ENCODE measurements at places on chromosomes 2 and 18.

- peak; percentile 50 for DNase-seq
Observed at GRCh38 chr2:157468931-157469708, 25.2 kb upstream of the CYTIP start.

GRCh38 chr2:128803222-128803621 is 484.6 kb upstream of the HS6ST1 start:
- DNase-seq: no peak

- no peak for DNase-seq
Observed at GRCh38 chr2:168567836-168568235, 111.8 kb downstream of the CERS6 start.

DNA sequence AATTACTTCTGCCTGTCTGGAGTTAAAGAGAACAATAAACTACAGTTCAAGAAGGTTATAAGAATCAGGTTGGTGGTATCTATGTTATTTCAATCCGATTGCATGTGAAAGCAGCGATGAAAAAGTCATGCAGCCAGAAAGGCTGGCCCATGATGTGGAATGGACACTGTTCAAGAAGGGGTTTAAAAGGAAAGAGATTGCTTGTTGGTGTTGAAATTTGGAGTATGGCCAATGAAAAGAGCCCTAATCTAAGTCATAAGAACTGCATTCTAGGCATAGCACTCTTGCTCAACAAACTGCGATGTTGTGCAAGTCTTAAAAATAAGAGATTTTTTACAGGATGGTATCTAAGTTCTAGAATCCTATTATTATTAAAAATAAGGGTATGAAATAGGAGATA is 61.3 kb downstream of the EFEMP1 start:
- DNase-seq: peak; percentile 78

DNA sequence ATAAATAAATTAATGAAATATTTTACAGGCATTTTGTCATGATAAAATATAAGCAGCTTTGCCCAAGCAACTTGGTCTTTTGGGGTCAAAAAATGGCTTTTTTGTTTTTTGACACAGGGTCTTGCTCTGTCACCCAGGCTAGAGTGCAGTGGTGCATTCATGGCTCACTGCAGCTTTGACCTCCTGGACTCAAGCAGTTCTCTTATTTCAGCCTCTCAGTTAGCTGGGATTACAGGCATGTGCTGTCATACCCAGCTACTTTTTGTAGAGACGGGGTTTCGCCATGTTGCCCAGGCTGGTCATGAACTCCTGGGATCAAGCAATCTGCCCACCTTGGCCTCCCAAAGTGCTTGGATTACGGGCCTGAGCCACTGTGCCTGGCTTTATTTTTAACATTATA is 51.0 kb downstream of the ABI2 start:
- no peak for DNase-seq

GRCh38 chr2:172283476-172283875 is 143.9 kb upstream of the ITGA6 start:
- no peak for DNase-seq

DNA sequence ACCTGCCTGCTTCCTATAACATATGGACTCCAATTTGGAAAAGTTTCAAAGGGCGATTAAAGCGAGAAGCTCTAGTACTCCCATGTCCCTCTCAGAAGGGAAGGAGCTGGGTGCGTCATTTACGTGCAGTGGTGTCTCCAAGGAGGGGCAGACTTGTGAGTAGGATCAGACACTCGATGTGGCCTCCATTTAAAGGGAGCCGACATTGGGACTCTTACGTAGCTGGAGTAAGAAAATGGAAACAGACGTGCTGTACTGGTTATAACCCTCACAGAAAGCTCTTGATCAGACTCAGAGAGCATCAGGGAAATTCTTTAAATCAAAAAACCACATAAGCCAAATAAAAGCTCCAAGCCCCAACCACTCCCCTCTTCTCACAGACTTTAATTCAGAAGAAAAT is 198.5 kb downstream of the KLHL29 start:
- DNase-seq: no peak

DNA sequence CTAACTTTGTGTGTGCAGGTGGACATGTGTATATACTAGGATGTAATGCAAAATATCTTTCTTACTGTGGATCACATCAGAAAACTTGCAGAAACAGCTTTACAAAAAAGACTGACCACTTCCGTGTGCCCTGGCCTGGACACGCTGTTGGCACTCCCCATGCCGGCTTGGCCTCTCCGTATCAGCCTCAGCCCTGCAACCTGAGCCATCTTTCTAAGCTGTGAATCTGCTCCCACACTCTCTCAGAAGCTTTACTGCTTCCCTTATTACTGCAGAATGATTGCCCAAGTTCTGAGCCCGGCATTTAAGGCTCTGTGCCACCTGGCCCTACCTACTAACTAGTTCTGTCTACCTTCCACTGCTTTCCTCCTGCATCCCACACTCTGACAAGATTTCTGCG is 37.8 kb downstream of the MYO7B start:
- no peak for DNase-seq

DNA sequence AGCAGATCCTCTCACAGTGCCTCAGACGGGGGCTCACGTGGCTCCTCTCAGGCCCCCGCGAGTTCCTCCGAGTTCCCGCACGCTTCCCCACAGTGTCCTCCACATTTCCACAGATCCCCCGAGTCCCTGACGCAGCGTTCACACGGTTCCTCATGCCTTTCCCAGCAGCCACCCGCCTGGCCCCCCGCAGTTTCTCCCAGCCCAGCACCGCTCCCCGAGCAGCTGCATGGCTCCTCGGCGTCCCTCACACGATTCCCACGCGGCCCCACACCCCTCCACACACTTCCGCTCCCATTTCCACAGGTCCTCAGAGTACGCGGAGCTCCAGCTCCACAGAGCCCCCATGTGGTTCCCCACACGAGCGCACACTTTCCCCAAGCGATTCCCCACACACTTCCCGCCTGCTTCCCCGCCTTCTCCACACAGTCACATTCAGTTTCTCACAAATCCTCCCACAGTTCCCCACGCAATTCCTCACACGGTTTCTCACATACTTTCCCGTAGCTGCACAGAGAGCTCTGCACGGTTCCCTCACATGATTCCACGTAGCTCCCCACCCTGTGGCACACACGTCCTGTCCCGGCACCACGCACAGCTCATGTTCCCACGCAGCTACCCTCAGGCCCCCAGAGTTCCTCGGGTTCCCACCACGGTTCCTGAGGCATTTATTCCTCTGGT is 39.9 kb downstream of the KIF1A start:
- DNase-seq: peak; percentile 11

GRCh38 chr2:30974554-30974953 is 163.7 kb downstream of the GALNT14 start:
- DNase-seq: no peak

DNA sequence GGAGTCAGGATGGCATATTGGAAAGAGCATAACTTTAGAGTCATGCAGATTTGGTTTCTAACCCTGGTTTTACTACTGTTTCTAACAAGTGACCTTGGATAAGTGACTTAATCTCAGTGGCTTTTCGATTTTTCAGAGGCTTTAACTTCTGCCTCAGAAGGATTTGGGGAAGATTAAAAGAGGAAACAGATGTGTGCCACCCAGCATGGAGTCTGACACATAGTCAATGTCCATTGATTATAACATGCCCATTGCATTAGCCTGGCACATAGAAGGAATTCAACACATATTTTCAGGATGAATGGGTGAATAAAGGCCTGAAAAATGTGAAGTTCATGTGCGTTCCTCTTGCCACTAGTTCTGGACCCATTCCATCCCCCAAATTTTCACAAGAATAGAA is 438.2 kb downstream of the EPHA4 start:
- peak; percentile 9 for DNase-seq

DNA sequence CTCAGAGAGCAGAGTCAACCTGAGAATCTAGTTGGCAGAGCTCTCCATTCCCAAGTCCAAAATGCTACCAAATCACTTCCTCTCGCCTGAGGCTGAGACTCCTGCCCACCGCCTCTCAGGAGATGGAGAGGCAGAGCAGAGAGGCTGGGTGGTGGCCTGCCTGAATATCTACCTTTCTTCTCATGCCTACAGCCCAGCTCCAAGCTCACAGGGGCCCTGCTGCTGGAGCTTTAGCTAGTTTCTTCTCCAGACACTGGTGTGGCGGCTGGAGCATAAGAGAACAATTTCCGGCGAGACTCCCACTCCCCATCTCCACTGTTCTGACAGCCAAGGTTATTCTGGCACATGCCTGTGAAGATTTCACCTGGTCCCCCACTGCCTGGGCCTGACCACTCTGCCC is 8.1 kb upstream of the CYP26B1 start:
- DNase-seq: no peak

GRCh38 chr18:50193796-50194630 is 934 bp downstream of the MYO5B start:
- no peak for DNase-seq

GRCh38 chr2:154855138-154855537 is 156.6 kb downstream of the KCNJ3 start:
- no peak for DNase-seq

GRCh38 chr2:112821142-112821541 is 15.4 kb downstream of the IL1B start:
- DNase-seq: no peak

DNA sequence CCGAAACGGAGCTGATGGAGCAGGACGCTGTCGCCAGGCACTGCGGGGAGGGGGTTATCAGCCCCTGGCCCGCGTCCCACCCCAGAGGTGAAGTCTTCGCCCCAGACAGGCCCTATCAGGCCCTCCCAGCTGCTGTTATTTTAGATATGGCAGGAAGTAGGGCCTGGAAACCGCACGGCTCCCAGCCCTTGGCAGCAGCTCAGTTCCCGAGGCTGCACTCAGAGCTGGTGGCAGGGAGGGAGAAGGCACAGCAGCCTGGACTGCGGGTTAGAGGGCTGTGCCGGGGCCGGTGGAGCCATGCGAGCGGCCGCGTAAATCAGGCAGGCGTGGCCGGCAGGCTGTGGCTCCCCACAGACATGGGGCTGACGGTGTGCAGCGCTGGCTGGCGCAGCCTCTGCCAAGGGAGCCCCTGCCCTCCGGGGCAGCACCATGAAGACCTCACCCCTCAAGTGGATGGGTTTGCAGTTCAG is 111.4 kb downstream of the NFATC1 start:
- DNase-seq: peak; percentile 84

DNA sequence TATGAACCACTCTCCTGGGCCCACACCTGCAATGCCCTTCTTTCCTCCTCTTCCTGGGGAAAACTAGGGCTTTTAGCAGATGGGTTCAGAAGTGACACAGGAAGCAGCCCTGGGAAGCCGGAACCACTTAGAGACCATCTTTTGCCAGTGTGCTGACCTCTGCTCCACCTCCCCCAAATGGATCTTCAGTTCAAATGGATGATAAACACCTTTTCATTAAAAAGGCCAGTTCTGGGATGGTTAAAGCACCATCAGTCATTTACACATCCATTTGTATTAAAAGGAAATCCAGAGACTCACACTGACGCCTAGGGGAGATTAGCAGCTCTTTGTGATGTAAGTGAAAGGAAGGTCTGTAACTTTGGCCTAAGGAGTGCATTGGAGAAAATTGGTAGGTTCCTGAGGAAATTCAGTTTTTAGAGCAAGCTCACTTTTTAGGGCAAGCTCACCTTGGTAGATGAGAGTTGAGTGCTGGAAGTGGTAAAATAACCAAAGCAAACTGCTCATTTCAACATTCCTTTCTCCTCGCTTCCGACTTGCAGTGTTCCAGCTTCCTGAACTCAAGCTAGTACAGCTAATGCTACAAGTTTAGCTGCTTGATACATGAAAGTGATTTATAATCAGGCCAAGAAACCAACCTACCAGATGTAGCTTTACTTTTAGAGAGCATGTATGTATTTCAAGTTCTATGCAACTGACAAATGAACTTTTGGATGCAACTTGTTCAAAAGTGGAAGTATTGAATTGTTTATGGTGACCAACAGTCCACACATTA is 47.7 kb downstream of the ACTR2 start:
- no peak for DNase-seq

DNA sequence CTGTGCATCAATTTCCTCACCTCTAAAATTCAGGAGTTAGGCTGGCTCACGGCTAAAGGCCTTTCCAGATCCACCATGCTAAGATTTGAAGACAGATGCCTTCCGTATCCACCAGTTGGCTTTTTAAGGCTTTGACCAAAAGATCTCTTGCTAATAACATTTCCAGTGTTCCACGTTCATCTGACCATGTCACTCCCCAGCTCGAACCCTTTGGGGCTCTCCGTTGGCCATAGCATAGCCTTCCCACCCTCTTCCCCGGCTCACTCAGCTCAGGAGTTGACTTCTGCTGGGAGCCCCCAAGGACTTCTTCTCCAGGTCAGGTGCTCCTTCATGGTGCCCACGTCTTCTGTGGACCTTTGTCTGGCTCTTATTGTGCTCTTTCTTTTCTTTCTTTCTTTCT is 53.3 kb downstream of the MYCN start:
- DNase-seq: no peak

DNA sequence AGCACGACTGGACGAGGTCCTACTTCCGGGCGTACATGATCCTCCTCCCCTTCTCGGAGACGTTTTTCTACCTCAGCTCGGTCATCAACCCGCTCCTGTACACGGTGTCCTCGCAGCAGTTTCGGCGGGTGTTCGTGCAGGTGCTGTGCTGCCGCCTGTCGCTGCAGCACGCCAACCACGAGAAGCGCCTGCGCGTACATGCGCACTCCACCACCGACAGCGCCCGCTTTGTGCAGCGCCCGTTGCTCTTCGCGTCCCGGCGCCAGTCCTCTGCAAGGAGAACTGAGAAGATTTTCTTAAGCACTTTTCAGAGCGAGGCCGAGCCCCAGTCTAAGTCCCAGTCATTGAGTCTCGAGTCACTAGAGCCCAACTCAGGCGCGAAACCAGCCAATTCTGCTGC is 24.8 kb downstream of the LYPD1 start:
- DNase-seq: no peak

DNA sequence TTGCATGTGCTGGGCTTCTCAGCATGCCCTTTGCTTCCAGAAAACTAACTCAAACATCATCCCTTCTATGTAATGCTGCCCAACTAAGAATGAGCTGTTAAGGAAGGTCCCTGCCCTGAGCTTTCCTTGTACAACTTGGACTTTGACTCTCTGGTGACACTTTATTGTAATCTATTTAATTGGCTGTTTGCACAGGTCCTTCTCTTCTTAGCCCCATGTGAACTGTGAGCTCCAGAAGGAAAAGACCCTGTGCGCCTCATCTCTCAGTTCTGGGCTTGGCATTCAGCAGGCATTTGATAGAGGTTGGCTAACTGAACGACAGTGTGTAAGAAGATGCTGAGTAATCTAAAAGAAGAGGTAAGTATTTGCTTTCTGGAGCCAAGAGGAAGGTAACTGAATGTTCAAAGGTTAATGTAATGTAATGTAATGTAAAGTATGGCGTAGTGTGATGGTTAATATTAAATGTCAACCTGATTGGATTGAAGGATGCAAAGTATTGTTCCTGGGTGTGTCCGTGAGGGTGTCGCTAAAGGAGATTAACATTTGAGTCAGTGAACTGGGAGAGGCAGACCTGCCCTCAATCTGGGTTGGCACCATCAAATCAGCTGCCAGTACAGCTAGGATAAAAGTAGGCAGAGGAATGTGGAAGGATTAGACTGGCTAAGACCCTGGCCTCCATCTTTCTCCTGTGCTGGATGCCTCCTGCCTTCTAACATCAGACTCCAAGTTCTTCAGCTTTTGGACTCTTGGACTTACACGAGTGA is 60.8 kb upstream of the CCDC195 start:
- no peak for DNase-seq

GRCh38 chr18:27713738-27714095 is 463.2 kb downstream of the CDH2 start:
- no peak for DNase-seq

Measured in AG08395 (cell line).